Stimulated activated CD8-positive, alpha-beta memory T cell treated with anti-CD3 and anti-CD28 coated beads, Interleukin-4, amount 100 ng/mL, for 4 hours (primary cell): ENCODE measurements at places on chromosomes 12 and 14.

GRCh38 chr12:81800298-81801148, 41.4 kb upstream of the PPFIA2 start:
- DNase-seq = no peak

- no peak for DNase-seq
These were observed 133.5 kb upstream of the KRAS start for GRCh38 chr12:25384038-25384892.

- peak; percentile 68 for DNase-seq
These were observed 11.3 kb downstream of the RARG start for GRCh38 chr12:53220694-53221202.

- no peak for DNase-seq
These were observed 51.2 kb downstream of the FIGNL2 start for GRCh38 chr12:51797301-51797700.

DNA sequence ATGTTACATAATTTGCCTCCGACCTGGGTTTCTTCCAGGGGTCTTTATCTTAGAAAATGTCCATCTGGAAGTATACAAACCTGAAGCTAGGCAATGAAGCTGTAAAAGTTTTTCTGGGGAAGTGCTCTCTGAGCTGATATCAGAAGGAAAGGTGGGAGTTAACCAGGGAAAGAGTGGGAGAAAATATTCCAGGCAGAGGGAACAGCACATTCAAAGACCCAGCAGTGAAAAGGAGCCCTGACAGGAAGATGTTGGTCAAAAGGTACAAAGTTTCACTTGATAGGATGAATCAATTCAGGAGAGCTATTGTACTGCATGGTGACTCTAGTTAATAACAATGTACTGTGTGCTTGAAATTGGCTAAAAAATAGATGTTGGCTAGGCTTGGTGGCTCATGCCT, 17.8 kb upstream of the CIT start:
- DNase-seq = no peak

DNA sequence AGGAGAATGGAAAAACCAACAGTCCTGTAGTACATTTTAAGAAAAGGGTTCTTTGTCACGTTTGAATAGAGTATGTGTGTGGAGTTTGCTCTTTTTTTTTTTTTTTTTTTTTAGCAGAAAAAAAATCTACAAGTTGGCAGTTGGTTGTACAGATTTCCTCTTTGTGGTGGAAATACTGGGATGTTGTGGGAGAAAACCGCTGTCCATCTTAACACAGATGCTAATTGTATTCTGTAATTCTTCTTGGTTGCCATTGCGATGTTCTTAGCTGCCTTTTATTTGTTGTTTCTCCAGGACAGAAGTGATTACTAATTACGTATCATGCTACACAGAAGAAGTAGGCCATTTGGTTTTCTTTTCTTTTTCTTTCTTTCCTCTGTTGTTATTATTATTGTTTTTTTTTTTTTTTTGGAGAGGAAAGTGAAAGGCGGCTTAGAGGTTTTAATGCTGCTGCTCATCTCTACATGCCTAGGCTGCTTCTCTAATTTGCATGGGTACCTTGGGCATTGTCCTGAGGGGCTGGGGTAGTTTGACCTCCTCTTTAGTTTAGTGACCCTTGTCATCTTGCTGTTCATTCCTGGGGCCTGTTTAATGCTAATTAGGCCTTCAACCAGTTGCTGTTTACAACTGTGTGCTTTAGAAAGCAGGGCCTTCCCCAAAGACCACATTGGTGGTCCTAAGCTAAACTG, 94.7 kb downstream of the TMTC2 start:
- no peak for DNase-seq

- DNase-seq = no peak
These were observed 41.6 kb downstream of the KITLG start for GRCh38 chr12:88538697-88539096.

DNA sequence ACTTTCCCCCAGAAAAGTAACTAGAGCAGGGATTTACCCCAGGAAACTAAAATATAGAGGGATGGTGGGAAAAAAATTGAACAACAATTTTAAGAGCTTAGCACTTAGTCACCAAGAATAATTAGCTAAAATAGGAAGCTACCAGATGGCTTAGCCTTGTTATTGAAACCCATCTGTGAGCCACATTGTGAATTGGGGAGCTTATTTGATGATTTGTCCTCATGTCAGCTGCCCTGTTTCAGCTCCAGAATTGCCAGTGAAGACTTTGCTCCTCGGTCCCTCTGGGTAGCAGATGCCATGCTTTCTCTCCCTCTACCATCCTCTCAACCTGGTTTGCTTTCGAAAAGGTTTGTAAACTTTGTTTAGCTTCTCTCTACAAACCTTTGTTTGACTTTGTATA, 67.7 kb upstream of the PTHLH start:
- no peak for DNase-seq

GRCh38 chr12:57088354-57089270, at the start of gene NAB2:
Gene NAB2 (plus strand): TSS chr12:57089114. CDS start chr12:57089272, 158 bp downstream.
- DNase-seq = peak; percentile 61

DNA sequence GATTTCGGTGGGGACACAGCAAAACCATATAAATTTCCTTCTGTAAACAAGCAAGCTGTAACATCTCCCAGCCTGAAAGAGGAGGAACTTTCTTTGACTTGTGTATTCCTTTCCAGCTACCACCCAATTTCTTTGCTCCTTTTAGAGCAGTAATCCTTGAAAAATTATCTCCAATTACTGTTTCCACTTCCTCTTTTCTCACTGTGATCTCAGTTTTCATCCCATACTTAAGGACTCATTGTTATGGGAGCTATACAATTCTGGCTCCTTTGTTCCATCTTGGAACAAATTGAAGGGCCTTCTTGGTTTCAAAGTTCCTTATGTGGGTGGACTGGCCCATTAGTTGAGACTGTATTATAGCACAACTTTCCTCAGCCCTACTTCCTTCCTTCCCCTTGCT, 152.6 kb downstream of the AKAP6 start:
- DNase-seq = no peak

DNA sequence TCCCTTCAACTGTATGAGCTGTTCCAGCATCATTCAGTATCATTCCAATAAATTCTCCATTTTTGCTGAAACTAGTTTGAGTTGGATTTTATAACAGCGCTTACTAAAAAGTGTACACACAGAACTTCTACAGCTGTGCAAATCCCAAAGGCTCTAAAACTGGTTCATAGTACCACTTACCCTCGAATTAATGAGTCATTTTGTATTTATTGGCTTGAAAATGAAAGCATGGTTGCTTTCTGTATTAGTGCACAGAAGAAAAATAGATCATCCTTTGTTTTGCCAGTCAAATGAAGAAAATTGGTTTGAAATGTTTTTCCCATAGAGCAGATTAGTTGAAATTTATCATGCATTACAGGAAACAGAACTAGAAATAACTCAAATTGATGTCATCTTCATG, 268.3 kb upstream of the CPNE8 start:
- DNase-seq = no peak

- DNase-seq = no peak
These were observed 4.1 kb downstream of the SIX6 start for GRCh38 chr14:60512973-60513571.

DNA sequence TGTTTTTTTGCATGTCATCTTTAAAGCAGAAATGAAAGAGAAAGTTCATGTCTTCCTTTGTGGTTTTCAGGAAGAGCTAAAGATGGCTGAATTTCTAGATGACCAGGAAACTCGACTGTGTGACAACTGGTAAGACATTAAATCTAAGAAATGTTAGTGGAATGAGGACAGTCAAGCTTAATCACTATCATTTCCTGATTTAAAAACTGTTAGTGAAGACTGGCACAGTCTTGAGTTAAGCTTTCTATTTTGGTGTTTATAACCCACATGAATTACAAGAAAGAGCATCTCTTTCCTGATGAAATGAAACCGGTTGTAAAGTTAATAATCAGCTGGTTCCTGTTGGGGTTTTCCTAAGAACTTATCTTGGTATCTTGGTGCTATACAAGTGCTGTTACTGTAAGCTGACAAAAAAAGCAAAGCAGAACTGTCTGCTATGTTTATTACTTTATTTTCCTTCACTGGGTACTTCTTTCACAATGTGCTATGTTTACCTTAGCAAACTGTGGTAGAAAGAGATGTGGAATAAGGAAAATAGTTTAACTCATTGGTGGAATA, 5.2 kb downstream of the TRAFD1 start:
- no peak for DNase-seq

- DNase-seq = no peak
These were observed 5.4 kb upstream of the DCP1B start for GRCh38 chr12:2009623-2010022.

- DNase-seq = no peak
These were observed 180.5 kb upstream of the HMGA2 start for GRCh38 chr12:65643595-65644386.
